Stimulated activated CD8-positive, alpha-beta memory T cell treated with anti-CD3 and anti-CD28 coated beads, Interleukin-2, amount 100 ng/mL, for 1 hour (primary cell): ENCODE measurements at places on chromosomes 1 and 21.

GRCh38 chr1:113057006-113057405, 16.0 kb upstream of the LRIG2 start:
- no peak for DNase-seq

DNA sequence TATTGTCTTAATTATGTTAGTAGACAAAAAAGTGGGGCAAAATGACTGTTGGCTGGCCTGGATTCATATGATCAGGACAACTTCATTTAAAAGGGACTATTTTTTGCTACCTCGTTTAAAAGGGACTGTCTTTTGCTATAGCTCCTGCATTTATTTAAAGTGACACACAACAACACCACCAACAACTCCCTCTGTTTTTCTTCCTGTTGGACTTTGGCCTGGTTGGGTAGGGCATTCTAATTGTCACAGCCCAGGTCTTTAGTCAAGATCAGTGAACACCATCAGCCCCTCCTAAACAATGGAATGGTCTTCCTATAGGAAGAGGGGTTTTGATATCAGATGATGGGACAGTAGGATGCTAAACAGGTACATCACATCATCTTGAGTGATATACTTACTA, 241.8 kb downstream of the GPR52 start:
- DNase-seq: no peak

DNA sequence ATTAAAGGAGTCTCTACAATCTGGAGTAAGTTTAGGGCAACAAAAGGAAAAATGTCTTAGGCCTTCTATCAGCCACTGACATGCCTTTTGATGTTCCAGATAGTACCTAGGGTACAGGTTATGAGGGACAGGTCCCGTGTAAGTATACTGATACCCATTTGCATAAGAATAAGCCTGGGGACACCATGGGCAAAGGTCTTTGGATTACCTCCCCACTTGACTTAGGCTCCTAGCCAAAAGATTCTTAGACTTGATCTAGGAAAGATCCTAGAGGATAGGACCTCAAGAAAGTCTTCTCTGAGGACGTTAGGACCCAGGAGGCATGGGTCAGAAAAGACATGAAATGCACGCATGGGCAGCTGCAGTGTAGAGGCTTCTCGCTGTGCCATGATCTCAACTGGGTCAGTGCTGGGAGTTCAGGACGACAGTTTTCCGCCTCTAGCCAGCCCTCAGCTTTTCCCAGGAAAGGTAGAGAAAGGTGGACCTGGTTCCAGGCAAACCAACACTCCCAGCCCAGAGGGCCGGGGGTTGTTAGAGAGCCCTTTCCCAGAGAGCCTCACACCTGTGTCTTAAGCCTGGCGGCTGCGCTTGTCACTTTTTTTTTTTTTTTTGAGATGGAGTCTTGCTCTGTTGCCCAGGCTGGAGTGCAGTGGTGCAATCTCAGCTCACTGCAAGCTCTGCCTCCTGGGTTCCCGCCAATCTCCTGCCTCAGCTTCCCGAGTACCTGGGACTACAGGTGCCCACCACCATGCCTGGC, 26.6 kb downstream of the MSTO1 start:
- DNase-seq: no peak

GRCh38 chr21:20943561-20943997, 54.6 kb upstream of the NCAM2 start:
- no peak for DNase-seq

DNA sequence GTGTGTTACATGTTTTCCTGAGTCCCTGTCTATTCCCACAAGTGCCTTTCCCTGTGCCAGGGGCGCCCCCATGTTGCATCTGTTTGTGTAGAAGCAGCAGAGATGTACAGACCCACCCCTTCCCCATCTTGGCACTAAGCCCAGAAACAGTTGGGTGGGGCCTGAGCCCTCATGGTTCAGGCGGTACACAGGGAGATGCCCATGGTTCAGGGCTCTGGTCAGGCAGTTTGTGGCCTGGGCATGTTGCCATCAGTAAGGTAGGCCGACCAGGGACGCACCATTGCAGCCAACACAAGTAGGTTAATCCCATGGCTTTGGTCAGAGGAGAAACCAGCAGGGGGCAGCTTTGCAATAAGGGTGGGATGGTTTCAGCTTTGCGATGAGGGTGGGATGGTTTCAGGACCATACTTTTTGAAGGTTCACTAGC, 914 bp upstream of the ADGRB2 start:
- no peak for DNase-seq
